ENCODE measurements at places on chromosomes 11 and 22.

GRCh38 chr22:24434471-24435322 is 7.3 kb downstream of the ADORA2A start:
- peak; percentile 62 for DNase-seq

DNA sequence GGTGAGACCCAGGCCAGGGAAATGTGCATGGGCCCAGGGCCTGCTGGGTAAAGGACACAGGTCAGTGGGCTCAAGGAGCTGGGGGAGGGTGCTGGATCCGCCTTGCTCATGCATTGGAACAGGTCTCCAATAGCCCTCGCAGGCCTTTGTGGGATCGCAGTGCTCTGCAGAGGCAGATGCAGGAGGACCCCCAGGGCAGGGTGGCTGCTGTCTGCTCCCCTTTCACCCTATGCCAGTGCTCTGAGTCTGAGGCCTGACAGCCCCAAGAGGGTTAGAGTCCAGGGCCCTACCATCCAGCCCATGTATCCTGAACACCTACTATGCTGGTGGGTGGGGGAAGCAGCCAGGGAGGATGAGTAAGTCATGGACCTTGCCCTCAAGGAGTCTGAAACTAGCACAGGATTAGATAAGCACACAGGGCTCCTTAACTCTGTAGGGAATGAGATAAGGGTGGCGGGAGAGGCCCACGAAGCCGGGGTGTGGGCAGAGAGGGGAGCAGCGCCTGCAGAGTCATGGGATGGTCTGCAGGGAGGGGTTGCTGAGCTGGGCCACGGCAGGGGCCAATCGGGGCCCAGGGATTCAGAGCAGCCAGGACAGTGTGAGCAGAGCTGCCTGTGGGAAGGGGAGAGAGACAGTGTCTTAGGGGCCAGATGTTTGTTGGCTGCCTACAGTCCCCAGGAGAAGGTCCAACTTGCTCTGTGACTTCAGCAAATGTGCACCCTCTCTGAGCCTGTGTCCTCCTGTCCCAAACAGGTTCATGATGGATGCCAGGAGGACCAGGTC is 10.5 kb upstream of the EHD1 start:
- DNase-seq: no peak

DNA sequence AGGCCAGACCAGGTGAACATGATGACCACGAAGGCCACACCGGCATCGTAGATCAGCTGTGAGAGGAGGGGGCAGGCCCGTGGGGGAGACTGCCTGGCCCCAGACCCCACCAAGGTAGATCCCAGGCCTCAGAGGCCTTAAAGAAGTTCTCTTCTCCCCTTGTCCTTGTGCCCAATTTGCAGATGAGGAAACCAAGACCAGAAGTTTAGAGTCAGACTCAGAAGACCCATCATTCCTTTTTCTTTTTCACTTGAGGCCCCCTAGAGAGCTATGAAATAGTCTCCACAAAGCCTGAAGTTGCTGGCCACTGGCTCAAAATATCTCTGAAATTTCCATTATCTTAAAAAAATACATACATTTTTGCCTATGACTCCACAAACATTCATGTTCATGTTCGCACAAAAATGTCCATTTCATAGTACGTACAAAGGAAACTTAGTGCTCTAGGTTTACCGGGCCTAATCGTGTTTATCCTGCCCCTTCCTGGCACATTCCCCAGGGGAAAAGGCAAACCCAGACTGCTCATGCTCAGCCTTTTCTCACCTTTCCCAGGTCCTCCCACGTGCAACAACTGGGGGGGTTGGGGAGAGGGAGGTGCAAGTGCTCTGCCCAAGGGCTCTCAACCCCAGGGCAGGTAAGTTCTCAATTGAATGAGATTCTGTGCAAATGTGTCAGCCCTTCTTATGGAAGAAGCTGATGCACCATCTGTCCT is 19.2 kb downstream of the SLC43A1 start:
- no peak for DNase-seq

DNA sequence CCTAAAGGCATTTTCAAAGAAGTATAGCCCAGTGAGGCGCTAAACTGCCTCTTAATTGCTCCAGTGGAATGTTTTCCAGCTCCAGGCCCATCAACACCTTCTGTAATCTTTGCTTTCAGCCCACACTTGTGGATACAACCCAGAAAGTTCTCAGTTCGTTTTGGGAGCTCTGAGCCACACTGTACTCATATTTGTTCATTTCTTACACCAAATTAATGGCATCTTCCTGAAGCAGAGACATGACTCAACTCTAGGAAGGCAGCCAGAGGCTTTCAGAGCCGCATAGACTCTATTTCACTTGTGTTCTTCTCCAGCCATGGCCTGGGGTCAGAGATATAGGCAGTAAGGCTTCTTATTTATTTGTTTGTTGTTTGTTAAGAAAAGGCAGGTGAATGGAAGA is 175.5 kb upstream of the NCAM1 start:
- no peak for DNase-seq

- DNase-seq: no peak
Measured at GRCh38 chr11:27429761-27430393, 42.7 kb downstream of the LGR4 start.

GRCh38 chr22:46067159-46068111 is 82.9 kb upstream of the PPARA start:
- no peak for DNase-seq

- DNase-seq: no peak
Measured at GRCh38 chr11:32448232-32448631, 12.9 kb upstream of the WT1 start.

GRCh38 chr11:128161994-128162393 is 425.4 kb downstream of the ETS1 start:
- no peak for DNase-seq

- no peak for DNase-seq
Measured at GRCh38 chr11:64849598-64850356, 5.3 kb upstream of the CDC42BPG start.

DNA sequence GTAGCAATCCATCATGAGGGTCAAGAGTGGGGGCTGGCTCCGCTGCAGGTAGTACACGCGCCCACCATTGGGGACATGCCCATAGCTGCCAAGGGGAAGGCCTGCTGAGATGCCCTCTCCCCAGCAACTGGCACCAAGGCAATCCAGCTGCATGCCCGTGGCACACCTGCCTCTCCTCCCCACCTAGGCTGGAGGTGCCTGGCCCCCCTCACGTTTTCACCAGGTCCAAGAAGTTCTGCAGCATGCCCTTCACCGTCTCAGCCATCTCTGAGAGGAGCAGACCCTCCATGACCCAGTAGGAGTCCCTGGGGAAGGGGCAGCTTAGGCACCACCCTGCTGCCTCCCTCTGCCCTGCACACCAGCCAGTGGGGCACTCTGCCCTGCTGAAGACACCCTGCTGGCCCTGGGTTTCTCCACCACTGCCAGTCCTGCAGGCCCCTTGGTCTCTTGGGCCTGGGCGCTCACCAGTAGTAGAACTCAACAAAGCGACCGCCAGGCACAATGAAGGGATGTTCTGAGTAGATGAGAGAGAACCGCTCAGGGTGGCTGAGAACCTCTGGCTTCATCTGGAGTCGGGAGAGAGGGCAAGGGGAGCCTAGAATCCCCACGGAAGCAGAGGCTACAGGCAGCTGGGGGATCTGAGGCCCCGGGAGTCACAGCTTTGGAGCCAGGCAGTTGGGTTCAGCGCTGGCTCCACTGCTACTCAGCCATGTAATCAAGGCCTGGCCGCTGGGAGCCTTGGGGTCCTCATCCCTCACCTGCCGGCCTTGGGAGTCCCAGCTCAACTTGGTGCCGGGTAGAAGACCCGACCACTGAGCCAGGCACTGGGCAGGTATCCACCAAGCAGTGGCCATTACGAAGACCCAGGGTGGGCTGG is 17.8 kb downstream of the TREH start:
- no peak for DNase-seq

DNA sequence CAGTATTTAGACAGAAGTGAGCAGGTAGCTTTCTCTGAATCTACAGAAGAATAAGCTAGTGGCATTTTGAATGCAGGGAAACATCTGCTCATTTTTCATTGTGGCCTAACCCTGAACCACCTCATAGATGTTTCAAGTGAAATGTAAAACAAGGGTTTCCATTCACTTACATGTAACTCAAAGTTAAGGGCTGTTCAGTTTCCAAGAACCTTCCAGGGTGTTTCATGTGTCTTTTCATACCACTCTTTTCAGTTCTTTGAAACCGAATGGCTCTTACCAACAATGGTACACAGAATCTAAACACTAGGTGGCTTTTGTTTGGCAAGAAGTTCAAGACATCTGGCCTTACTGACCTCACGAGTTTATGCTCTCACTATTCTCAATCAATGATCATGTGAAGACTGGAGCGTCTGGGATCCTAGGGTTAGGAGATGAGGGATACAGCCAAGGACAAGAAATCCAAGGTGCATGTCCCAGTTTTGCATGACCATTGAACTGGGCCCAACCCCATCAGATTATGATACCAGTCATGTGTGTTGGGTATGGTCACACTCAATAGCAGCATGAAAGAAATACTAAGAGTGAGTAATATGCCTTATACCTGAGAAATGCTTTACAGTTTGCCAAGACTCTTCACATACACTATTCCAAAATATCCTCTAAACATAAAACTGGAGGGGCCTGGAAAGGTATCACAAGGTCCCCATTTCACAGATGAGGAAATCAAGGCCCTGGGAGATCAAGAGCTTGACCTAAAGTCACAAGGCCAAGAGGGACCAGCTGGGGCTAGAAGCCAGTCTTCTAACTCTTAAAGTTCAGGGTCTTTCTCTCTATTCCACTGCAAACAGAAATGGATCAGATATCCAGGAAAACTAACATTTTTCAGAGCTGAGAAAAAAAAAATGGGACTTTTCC is 92.7 kb downstream of the ETS1 start:
- DNase-seq: no peak

- DNase-seq: no peak
Measured at GRCh38 chr11:117917591-117918151, 11.5 kb downstream of the TMPRSS13 start.

- no peak for DNase-seq
Measured at GRCh38 chr11:8732324-8732670, 49.7 kb downstream of the RPL27A start.

DNA sequence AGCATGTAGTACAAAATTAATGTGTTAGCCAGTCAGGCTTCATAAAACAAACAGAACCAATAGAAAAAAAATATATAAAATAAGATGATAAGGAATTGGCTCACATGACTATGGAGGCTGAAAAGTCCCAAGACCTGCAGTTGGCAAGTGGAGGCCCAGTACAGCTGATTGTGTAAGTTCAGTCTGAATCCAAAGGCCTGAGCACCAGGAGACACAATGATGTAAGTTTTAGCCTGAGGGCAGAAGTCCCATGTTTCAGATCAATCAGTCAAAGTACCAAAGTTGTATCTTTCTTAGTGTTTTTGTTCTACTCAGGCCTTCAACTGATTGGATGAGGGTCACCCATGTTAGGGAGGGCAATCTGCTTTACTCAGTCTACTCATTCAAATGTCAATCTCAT is 14.3 kb upstream of the OR10D3 start:
- DNase-seq: no peak

- no peak for DNase-seq
Measured at GRCh38 chr11:45298718-45299117, 12.6 kb upstream of the SYT13 start.

- DNase-seq: no peak
Measured at GRCh38 chr22:39627865-39628562, 57.5 kb downstream of the CACNA1I start.

- no peak for DNase-seq
Measured at GRCh38 chr11:57497303-57498247, 17.9 kb downstream of the SLC43A1 start.

- no peak for DNase-seq
Measured at GRCh38 chr11:116386118-116386699, 386.6 kb downstream of the BUD13 start.
